Fibroblast of skin of left biceps (primary cell): ENCODE measurements at places on chromosomes 1 and 21.

GRCh38 chr1:103265551-103265950 is 157.2 kb upstream of the COL11A1 start:
- DNase-seq, result no peak

- no peak for DNase-seq
These were observed 6.1 kb downstream of the STX12 start for GRCh38 chr1:27779122-27779521.

- DNase-seq, result no peak
These were observed 922.1 kb downstream of the AMY1C start for GRCh38 chr1:104671684-104672353.

- DNase-seq, result no peak
These were observed 1.3 kb upstream of the RCOR3 start for GRCh38 chr1:211257826-211258225.

- DNase-seq, result no peak
These were observed 240.8 kb upstream of the NR5A2 start for GRCh38 chr1:199786695-199787094.

- no peak for DNase-seq
These were observed 43.2 kb downstream of the CAPN8 start for GRCh38 chr1:223622132-223622842.

DNA sequence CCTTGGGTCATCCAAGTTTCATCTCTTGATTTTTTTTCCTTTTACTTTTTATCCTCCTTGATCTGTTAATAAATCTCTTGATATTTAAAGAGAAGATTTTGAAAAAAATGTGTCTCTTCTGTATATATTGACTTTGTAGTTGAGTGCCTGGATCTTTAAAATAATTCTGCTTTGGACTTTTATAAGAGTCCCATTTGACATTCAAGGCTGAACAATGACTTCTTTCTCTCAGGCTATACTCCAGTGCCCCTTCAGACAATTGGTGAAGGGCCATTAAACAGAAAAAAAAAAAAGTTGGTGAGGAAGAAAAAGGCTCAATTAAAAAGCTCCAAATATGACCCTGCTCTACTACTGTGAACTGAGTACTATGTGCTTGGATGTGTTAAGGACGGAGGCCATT is 40.9 kb upstream of the CITED4 start:
- no peak for DNase-seq

DNA sequence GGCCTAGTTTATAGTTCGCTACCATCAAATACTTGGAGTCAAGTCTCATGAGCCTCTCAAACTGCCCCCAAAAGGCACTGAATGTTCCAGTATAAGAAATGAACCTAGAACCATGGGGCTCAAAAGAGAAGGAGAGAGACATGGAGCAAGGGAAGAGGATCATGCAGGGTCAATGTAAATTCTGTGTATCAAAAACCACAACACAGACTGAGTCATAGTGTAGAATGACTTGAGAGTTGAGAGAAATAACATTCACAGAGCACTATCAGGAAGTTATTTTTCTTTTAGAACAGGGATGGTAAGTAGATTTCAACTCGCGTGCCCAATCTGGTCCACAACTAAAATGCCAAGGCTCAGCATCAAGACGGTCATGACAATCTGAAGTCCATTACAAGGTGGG is 59.8 kb downstream of the GNG12 start:
- no peak for DNase-seq

DNA sequence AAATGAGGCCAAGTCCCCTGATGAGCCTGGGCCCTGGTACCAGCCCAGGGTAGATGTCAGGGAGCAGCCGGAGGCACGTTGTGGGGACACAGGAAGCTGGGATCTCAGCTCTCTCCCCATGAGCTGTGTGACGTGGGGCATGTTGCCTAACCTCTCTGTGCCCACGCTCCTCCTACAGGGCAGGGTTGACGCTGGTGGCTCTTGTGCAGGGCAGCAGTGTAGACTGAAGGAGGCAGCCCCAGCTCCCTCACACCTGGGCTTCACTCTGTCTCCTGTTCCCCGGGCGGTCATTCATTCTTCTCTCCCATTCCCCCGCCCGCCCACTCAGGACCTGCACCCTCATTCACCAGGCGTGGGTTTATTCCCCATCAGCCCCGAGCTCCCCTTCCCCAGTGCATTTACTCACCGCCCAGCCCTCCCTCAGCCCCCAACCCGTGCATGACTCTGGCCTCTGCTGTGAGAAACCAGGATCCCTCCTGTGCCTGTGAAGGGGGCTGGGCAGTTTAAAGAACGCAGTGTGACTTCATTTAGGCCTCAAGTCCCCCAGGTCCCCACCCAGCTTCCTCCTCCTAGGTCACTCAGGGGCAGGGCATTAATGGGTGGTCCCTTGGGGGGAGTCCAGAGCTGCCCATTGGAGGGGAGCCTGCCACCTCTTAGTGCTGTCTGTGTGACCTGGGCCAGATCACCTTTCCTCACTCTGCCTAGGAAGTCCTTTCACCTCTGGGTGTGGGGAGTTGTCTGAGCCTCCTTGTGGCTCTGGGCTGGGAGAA is 285.7 kb downstream of the PTPRU start:
- DNase-seq, result no peak

- peak; percentile 60 for DNase-seq
These were observed 34.9 kb upstream of the RUNX3 start for GRCh38 chr1:24964811-24965570.

DNA sequence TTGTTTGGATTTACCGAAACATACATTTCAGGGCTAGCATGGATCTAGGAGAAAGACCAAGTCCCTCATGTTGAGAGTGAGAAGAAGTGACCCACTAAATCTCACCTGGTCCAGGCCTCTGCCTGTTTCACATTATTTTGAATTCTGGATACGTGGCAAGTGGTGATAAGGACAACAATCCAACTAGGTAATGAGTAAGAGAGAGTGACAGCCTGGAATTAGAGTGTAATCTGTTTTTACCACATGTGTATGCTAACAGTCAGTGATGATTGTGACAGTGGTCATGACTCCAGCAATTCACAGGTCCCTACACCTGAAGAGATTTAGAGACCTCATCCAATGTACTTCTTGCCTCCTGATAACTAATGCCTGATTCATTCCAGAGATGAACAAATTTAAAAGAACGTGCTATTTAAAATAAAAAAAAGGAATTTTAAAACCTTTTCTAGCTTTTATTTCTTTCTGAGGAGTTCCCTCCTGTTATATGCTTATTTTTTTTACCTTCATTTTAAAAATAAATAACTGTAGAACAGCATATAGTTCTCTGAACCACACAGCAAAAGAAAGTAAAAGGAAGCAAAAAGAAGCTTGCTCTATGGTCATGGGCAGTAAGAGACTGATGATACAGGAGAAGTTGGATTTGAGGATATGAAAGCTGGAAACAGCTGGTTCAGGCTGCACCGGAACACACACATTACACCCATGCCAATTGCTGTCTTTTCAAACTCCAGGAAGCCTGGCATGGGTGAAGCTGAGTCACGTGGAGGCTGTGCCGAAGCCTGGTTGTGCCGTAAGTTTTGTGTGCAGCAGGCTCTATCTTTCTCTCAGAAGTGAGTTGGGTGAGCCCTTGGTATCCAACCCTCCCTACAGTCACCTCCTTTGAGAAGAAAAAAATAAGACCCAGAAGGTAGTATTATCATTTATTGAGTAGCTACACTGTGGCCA is 14.7 kb downstream of the C1orf116 start:
- DNase-seq, result no peak

GRCh38 chr1:189323091-189323490 is 1154.6 kb downstream of the BRINP3 start:
- peak; percentile 62 for DNase-seq

GRCh38 chr1:53511933-53512806 is 53.0 kb downstream of the DMRTB1 start:
- peak; percentile 40 for DNase-seq

DNA sequence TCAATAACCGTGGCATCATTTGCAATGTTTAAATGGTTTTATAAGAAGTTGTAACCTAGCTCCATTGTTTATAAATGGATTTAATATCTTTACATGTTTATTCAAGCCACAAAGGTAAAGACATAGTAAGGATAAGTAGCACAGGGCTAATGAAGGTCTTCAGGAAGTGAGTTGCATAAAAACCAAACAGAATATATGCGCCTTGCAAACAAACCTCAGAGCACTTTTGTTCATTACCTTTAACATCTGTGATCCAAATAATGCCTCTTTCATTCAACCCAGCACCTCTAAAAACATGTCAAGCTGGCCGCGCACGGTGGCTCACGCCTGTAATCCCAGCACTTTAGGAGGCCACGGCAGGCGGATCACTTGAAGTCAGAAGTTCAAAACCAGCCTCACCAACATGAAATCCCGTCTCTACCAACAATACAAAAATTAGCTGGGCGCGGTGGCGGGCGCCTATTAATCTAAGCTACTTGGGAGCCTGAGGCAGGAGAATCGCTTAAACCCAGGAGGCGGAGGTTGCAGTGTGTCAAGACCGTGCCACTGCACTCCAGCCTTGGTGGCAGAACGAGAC is 25.3 kb downstream of the BRINP3 start:
- DNase-seq, result no peak

DNA sequence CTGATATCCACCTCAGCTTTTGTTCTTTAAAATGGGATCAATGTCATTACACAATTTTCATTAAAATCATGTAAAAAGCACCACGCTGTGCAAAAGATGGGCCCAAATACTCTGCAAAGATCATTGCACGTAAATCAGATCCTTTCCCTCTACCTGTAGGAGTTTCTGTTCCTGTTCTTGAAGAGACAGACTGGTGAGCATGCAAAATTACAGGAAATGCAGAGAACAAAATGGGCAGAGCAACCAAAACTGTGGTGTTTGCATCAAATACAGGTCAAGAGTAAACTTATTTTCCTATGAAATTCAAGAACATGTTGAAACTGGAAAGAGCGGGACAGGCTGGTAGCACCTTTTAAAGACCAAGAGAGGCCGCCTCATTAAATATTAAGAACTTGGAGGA is 294.9 kb upstream of the ADGRL2 start:
- no peak for DNase-seq

- no peak for DNase-seq
These were observed 29.9 kb downstream of the DHRS3 start for GRCh38 chr1:12587981-12588640.

- DNase-seq, result no peak
These were observed 23.7 kb upstream of the TMEM54 start for GRCh38 chr1:32924881-32925344.

GRCh38 chr1:33433509-33434362 is 2.8 kb upstream of the PHC2 start:
- DNase-seq, result peak; percentile 100

- DNase-seq, result no peak
These were observed 4.3 kb downstream of the PFKL start for GRCh38 chr21:44304011-44304616.

DNA sequence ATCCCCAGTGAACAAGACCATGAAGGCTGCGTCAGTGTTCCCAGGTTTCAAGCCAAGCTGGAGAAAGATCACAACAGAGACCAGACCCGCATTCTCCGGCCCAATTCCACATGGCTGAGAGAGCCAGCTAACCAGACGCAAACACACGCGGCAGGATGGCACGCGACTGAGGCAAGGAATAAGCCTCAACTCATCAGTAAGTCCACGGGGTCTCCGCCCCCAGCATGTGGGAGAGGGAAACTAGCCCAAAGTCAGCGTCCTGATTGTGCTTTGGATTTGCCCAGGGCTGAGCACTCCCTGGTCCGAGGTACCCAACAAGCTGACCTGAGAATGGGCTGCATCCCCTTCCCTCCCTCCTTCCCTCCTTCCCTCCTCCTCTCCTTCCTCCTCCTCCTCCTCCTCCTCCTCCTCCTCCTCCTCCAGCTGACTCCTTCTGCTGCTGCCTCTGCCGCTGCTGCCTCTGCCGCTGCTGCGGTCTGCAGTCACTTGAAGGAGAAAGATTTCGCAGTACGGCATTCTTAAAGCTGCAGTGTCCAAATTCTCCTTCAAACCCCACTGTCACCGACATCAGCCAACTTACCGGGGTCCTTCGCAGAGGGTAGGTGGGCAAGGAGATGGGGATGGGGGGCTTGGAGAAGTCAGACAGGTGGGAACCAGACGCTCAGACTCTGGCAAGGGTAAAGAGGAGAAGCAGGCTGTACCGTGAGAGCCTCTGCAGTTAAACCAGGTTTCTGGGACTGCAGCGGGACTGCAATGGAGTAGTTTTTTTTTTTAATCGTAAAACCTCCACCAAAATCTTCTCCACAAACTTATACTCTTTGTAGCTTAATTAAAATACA is 33.0 kb upstream of the H6PD start:
- DNase-seq, result no peak

- DNase-seq, result no peak
These were observed 83.4 kb upstream of the PLPPR4 start for GRCh38 chr1:99180915-99181314.

DNA sequence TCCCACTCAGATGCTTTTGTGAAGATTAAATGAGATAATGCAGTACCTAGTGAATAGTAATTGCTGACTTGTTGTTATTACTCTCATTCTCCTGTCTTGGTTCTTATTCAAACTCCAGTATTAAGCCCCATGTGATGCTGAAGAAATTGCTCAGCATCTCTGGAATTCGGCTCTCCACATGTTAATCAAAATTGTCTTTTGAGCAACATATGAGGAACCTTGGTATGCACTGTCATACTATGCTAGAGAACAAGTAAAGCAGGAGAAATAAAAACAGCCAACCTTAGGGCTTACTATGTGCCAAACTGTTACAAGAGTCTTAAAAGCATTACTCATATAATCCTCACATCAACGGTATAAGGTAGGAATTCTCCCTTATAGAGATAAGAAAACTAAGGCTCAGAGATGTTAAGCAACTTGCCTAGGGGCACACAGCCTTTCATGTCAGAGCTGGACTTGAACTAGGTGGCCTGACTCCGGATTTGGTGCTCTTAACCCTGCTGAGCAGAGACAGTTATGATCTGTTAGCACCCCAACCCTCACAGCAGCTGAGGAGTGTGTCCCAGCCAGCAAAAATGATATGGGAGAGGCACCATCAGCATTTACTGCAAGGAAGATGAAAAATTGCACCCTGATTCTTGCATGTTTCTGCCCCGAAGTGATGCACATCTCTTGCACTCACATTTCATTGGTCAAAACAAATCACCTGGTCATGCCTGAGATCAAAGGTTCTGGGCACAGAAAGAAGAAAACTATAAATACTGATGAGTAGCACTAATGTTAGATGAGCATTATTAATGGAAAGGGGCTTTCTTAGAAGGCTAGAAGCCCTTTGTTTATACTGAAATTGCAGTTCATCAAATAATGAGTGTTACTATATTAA is 102.3 kb downstream of the OMA1 start:
- no peak for DNase-seq

DNA sequence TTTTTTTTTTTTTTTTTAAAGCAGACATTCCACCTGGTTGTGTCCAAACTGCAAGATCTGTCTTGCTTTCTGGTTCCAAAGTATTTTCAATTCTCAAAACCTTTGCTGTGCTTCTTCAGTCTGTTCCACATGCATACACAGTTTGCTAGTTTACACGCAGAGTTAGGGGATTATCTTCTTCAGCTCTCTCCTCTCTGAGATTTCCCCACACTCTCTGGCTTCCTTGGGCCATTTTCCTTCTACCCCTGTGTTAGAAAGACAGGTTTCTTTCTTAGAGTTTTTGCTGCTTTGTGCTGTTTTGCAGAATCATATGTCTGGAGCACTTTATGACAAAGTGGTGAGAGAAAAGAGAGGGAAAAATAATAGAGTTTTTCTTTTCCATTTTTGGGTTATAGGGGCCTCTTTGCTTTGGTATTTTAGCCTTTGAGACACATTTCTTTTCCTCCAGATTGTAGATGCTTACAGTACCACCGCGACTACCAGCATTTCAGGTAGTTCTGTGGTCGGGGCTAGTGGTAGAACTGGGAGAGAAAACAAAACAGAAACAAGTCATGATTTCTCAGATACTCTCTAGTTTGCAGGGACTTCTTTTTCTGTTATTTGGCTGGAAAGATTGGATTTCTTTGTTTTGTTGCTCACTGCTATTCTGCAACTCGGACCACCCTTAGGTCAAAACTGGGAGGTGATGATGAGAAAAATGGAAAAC is 66.3 kb downstream of the RABGAP1L start:
- no peak for DNase-seq
